ENCODE measurements at places on chromosomes 4 and X. TPM values are rescaled to one million over a fixed set of nuclear protein-coding genes. Genes with fewer than 3 reads are reported as not detected.

Gene SPIN2A
- 0.24 TPM for total RNA-seq

DNA sequence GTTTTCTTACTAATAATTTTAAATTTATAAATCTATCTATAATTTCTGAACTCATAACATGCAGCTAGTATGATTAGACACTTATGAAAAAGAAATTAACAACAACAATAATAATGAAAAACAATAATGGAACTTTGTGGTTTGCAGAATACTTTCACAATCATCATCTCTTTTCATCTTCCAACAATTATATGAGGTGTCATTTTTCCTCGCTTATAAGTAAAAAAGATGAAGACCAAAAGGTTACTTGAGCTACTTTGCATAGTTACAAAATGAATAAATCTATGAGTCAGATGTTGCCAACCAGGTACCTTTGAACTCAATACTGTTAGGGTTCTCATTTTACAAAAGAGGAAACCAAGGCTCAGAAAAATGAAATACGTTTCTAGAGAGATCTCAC is 98.5 kb upstream of the ELOVL6 start:
- no peak for DNase-seq

DNA sequence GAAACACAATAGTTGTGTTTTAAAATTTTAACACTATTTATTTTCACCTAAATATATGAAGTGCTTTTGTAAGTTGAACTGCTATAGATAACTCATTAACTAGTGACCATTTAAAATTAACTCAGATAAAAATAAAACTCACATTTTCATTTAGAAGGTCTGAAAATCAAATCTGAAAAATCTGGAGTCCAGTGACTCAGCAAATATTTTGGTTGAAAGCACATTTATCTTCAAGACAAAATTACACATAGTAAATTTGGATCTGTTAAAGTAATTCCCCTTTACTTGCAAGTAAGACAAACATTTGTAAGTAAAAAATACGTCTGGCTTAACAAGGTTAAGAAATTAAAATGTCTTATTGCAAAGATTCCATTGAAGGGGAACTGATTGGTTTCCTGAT is 589.1 kb downstream of the TRIML1 start:
- DNase-seq, result no peak

- no peak for DNase-seq
Measured at GRCh38 chrX:39144323-39144722, 343.1 kb downstream of the MID1IP1 start.

- no peak for DNase-seq
Measured at GRCh38 chr4:165288639-165289422, 38.6 kb upstream of the MSMO1 start.

GRCh38 chr4:173990869-173991210 is 292.6 kb downstream of the FBXO8 start:
- DNase-seq, result peak; percentile 61

DNA sequence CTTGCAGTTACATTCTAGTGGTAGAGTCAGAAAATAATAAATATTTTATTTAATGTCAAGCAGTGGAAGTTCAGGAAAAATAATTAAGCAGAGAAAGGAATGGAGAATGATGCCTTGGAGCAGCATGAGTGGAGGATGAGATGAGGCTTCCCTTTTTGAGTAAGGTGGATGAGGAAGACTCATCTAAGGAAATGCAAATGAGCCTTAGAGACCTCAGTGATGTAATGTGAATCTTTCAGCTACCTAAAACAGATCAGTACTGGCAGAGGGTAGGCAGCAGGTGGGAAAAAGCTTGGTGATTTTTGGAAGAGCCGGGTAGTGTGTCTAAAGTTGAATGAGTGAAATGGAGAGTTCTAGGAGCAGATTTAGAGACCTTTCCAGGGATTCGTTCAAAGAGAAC is 118.2 kb downstream of the GRID2 start:
- DNase-seq, result no peak

- DNase-seq, result no peak
Measured at GRCh38 chr4:71867598-71867997, 83.7 kb upstream of the GC start.

DNA sequence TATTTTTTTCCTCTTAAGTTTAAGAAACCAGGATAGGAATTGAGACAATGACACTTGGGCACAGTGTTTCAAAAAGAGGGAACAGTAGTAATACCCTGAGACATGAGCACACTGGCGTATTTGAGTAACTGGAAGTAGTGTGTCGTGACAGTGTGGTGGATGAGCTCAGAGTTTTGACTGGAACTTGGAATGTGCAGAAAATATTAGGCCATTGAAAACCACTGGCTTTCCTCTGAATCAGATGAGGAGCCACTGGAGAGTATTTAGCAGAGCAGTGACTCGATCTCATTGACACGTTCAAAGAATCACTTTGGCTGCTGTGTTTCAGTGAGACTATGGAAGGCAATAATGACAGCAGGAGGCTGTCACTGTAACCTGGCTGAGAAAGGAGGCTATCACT is 1531.2 kb downstream of the STIM2 start:
- no peak for DNase-seq

GRCh38 chrX:124240422-124240821 is 92.0 kb upstream of the TEX13D start:
- no peak for DNase-seq

- no peak for DNase-seq
Measured at GRCh38 chr4:147837435-147837834, 105.5 kb downstream of the ARHGAP10 start.

GRCh38 chr4:7665321-7665720 is 230.6 kb upstream of the PSAPL1 start:
- no peak for DNase-seq

- DNase-seq, result no peak
Measured at GRCh38 chrX:100297728-100298127, 112.3 kb downstream of the PCDH19 start.

- no peak for DNase-seq
Measured at GRCh38 chr4:118180776-118181175, 146.5 kb downstream of the NDST3 start.

GRCh38 chr4:64538219-64538618 is 129.0 kb upstream of the TECRL start:
- DNase-seq, result no peak

GRCh38 chr4:98586291-98586961 is 72.0 kb downstream of the TSPAN5 start:
- no peak for DNase-seq
